ENCODE measurements at places on chromosomes 6 and 20. TPM values are rescaled to one million over a fixed set of nuclear protein-coding genes. Genes with fewer than 3 reads are reported as not detected.

The RPP40 gene
- 4.6 TPM for total RNA-seq

The ADNP gene
- 77.0 TPM for total RNA-seq

The EEF1A2 gene
- total RNA-seq = 12.0 TPM

DNA sequence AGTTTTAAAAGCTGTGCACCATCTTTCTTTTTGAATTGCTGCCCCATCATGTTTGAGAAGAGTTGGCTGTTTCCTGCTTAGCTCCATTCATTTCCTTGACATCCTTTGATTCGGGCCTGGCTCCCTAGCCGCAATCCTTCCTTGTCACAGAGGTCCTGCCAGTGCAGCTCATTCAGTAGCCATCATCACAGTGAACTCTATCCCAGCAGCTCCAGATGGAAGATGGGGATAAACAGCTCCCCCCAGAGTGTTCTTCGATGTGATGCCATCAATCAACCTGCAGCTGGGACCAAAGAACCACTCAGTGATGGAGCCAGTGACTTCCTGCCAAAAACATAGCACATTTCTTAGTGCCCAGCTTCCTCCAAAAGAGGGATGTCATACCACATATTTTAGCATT is 158.8 kb downstream of the FRK start:
- no peak for DNase-seq

DNA sequence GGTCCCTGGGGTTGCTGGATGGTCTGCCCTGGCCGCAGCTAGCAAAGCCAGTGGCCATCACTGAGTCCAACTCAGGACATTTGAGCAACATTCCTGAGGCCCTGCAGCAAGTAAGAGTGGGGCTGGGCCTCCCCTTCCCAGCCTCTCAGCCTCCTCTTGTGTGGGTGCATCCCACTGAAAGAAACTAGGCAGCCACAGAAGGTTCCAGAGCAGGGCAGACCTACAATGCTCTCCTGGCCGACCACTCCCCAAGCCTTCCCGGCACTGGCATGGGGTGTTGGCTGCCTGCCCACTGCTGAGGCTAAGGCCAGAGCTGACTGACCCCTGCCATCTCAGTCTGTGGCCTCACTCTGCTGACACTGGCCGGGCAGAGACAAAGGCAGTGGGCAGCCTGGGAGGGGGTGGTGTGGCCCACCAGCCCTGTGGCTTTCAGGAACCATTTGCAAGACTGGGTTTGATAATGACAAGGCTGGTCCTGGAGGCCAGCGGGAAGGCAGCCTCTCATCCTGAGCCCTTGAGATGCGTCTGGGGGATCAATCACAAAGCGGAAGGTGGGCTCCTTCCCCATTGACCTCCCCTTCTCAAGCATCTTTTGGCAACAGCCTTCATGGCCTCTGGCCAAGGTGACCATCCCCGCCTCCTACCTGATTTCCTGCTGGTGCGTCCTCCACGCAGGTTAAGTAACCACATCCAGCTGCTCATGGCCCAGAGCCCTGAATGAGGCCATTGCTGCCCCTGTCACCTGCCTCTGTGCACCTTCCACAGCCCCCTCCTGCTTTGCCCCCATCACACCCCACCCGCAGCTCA is 9.6 kb downstream of the DLGAP4 start:
- peak; percentile 59 for DNase-seq

- no peak for DNase-seq
Observed at GRCh38 chr20:46592580-46593362, 42.3 kb upstream of the OCSTAMP start.

GRCh38 chr6:165618241-165618640 is 44.8 kb downstream of the PDE10A start:
- no peak for DNase-seq

DNA sequence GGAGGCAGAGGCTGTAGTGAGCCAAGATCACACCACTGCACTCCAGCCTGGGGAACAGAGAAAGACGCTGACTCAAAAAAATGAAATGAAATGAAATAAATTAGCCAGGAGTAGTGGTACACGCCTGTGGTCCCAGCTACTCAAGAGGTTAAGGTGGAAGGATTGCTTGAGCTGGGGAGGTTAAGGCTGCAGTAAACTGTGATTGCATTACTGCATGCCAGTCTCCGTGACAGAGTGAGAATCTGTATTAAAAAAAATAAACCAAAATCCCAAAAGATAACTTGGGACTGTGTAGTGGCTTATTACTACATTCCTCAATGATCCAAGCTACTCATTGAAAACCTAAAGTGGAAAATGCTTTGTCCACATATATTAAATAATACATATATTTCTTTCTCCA is 87.0 kb downstream of the SGK1 start:
- no peak for DNase-seq

DNA sequence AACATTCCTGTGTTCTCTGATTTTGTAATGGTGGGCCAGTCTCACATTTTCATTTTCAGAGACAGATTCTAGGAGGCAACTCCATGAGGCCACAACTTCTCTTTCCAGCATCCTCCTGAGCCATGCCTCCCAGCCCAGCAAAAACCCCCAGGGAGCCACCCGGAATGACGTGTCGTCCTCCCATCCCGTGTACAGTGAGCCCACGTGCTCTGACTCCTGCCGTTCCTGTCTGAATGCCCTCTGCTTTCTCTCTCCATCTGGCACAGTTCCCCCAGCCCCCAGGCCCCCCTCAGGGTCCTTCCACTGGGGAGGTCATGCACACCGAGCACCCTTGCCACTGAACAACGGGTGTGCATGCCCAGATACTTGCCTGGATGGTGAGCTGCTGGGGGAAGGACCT is 38.0 kb downstream of the C20orf203 start:
- no peak for DNase-seq

DNA sequence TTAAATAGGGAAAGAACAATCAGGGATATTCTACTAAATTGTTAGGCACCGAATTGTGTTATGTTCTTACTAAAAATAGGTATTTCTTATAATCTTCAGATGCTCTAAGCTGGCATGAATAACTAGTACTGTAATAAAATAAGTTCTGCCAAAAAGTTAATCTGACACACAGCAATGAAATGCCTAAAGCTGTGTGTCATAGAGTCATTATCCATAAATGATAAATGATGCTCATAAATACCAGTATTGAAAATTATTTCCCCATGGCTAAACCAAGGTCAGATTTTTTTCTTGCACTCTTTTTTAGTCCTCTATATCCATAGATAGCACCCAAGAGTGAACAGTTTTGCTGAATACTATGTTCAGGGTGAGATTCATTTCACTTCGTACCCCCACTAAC is 11.7 kb upstream of the PRIM2 start:
- no peak for DNase-seq

DNA sequence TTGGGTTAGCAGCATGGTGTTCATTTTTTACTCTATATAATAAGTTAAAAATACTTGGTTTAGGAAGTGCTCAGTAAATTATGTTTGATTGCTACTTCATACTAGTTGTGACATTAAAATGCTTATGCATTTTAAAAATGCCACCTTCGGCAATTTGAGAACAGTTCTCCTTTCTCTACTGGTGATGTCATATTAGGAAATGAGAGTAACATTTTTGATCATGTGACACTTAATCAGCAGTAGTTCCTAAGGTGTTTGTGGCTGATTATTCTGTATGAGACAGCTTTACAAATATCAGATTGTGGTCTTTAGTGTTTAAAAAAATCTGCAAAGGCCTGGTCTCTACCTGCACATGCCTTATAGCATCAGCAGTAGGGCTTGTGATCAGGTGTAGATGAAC is 4.4 kb downstream of the GZF1 start:
- DNase-seq = no peak

- no peak for DNase-seq
Observed at GRCh38 chr20:10663756-10664155, 10.0 kb downstream of the JAG1 start.

DNA sequence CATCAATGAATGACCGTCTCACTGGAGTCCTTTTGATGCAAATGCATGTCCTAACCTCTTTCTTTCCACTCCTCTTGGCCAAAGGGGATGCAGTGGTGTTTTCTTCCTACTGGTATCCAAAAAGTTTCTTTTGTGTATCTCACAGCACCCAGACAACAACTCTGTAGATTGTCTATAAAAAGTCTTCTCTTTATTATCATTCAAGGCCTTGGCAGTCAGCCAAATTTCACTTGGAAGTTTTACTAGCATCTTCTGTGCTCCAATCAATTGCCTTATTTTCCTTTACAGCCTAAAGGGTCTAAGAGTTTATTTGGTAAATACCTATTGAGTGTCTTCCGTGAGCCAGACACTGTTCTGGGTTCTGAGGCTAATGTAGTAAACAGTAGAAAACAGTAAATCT is 150.2 kb upstream of the RNF217 start:
- DNase-seq = no peak

DNA sequence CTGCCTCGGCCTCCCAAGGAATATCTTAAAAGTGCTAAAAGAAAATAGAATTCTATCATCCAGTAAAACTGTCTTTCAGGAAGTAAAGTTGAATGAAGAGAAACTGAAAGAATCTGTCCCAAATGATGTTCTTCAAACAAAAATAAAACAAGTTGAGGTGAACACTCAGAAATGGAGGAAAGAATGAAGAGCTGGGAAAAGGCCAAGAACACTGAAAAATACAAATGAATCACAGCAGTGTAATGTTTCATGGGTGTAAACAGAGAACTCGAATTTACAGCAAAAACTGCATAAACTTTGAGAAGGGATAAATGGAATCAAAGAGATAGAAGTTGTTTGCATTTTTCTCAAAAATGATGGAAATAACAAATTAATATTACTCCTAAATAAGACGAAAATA is 317.3 kb downstream of the TAF4 start:
- no peak for DNase-seq

DNA sequence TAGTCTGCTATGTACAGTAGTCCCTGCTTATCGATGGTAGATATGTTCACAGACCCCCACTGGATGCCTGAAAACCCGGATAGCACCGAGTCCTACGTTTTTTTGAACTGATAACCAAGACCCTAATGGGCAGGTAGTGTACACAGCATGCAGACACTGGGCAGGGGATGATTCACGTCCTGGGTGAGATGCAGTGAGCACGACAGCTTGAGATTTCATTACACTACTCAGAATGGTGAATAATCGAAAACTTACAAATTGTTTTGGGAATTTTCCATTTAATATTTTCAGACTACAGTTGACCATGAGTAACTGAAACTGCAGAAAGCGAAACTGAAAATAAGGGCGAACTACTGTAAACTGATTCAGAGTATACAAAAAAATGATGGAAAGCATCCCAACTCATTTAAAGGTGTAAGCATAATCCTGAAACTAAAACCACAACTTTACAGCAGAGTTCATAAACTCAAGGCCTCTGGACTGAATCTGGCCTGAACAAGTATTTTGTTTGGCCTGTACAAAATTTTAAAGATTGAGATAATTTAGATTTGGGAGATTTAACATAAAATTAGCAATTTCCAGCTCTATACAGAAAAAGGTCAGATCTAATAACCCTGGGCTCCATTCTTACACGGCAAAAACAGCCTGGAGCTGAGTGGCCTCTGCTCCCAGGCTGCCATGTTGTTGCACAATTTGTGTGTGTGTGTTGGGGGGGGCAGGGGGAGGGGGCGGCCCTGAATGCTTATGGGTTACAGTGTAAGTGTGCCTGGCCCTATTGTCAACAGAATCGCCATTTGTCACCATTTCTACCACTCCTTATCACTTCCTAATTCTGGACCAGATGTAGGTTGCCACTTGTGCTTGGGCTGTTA is 34.9 kb downstream of the RNF24 start:
- no peak for DNase-seq

DNA sequence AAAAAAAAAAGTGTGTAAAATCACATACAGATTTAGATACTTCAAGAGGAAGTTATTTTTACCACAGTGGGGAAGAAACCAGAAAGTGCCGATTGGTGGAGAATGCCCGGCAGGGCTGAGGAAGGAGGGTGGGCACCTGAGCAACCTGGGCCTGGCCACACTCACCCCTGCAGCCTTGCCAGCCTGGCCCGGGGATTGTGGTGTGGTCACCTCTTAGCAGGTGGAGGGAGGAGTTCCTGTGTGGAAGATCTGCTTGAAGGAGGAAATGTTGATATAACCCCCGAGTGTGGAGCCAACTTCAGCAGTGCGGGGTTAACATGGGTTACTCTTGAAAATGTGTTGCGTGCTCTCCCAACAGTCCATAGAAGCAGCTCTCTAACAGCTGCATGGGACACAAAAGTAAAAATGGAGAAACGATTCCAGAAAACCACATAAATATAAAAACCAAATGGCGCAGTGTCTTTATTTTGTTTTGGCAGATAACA is 14.7 kb downstream of the UST start:
- DNase-seq = no peak

- no peak for DNase-seq
Observed at GRCh38 chr6:156599978-156600590, 177.1 kb upstream of the ARID1B start.

GRCh38 chr20:25274891-25275812 is 27.3 kb downstream of the PYGB start:
- DNase-seq = peak; percentile 49

DNA sequence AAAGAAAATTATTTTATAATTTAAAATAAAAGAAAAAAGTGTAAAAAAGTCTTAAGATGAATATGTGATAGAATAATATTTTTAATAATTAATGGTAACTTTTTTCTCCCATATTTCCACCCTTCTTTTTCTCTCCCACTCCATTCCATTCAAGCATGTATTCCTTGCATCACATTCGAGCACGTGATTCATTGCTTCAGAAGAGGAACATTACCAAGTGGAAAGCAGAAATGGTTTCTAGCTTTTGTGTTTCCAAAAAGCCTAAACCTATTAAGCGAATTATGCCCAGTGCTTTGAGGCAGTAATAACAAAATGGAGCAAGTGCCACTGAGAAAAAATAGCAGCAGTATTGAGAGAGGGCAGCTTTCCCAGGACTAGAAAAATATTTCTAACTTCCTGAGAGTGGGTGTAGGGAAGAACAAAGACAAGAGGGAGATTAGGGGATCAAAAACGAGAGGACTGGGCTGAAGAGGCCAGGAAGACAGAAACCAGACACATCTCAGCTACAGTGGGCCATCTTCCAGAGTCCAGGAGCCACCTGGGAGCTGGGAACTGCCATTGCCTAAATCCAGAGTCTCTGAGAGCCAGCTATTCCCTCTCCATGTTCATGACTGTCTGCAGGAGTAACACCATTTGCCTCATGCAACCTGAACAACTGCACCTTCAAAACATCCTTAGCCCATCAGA is 15.0 kb upstream of the AKIRIN2 start:
- DNase-seq = no peak

GRCh38 chr6:42332916-42333315 is 115.3 kb upstream of the MRPS10 start:
- DNase-seq = no peak

GRCh38 chr6:28824793-28825731 is 98.7 kb downstream of the TRIM27 start:
- no peak for DNase-seq

DNA sequence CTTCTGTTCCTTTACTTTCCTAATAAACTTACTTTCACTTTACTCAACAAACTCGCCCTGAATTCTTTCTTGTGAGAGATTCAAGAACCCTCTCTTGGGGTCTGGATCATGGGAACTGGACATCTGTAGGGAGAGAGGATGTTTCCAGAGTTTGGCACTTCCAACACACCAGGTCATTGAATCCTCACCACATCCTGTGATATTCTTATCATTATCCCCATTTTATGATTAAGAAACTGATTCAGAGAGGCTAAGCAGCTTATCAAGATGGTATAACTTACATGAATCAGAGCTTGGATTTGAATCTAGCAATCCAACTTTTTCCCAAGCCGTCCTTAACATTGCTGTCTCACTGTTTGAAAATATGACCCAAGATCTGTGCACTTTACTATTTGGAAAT is 15.5 kb downstream of the PPIL6 start:
- DNase-seq = no peak
